Cardiac muscle cell (in vitro differentiated cells and primary cell): ENCODE measurements at places on chromosomes 7 and 10. TPM values are rescaled to one million over a fixed set of nuclear protein-coding genes. Genes with fewer than 3 reads are reported as not detected.

CHN2 gene
- 15.8 and 16.0 TPM in 2 replicates for polyA plus RNA-seq

TNS3 gene
- 2.7 and 3.3 TPM in 2 replicates for polyA plus RNA-seq

DNA sequence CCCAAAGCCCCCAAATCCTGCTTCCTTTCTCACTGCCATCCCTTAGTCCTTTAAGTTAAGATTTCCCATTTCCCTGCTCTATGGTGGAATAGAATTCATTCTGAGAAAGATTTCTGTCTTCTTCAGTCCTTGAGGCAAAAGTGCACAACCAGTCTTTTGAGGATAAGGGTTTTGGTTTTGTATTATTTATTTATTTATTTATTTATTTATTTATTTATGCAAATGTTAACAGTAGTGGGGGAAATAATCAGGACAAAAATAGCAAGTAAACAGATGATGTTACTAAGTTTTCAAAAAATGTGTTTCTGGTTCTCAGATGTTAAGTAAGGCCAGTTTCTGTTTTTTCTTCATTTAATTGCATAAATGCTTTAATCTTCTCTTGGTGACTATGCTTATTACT is 84.2 kb downstream of the GLCCI1 start:
- DNase-seq: no peak

DNA sequence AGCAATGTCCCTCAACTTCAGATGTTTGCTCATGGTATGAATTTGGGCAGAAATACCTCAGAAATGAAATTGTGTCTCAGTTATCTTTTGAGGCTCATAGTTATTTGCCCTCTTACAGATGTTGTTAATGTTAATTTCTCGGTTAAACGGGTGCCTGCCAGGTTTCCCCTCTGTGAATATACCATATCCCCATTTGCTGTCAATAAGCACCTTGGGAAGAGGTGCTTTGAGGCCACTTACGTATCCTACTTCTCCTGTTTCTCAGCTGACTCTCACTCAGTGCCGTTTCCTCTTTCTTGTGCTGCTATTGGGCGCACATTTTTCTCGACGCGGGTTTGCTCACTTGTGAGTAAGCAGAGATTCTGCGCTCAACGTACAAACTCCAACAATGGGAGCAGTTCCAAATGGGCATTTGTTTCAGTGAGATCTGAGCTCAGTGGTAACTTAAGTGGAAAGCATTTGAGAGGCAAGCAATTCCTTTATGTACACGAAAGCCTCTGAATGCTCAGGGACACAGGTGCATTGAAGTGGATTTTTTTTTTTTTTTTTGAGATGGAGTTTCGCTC is 34.8 kb upstream of the JAKMIP3 start:
- DNase-seq: no peak

- DNase-seq: no peak
Observed at GRCh38 chr7:7242899-7243298, 60.6 kb downstream of the C1GALT1 start.

DNA sequence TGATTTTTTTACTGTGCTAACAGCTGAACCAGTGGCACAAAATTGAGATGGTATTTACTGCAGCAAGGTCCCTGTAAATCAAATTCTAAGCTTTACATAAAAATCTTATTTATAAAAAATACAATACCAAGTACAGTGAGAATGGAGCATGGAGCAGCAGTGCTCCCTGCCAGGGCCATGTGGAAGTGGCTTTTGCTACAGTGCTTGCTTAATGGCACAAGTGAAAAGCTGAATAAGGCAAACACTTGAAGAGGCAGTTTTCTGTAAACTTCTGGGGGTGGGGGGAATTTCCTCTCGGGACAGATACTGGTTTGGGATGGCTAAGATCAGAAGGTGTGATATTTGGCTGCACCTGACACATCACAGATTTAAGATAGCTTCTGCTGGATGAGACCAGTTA is 27.5 kb downstream of the AP3M1 start:
- no peak for DNase-seq
